ENCODE measurements at places on chromosomes 7 and 10.
A peak's percentile ranks its signal among the peaks of the same experiment; 100 is the strongest.

- no peak for DNase-seq
Observed at GRCh38 chr10:122531939-122532338, 28.6 kb upstream of the DMBT1 start.

GRCh38 chr10:131899695-131900349 lies 986 bp upstream of the PPP2R2D start:
- no peak for DNase-seq

DNA sequence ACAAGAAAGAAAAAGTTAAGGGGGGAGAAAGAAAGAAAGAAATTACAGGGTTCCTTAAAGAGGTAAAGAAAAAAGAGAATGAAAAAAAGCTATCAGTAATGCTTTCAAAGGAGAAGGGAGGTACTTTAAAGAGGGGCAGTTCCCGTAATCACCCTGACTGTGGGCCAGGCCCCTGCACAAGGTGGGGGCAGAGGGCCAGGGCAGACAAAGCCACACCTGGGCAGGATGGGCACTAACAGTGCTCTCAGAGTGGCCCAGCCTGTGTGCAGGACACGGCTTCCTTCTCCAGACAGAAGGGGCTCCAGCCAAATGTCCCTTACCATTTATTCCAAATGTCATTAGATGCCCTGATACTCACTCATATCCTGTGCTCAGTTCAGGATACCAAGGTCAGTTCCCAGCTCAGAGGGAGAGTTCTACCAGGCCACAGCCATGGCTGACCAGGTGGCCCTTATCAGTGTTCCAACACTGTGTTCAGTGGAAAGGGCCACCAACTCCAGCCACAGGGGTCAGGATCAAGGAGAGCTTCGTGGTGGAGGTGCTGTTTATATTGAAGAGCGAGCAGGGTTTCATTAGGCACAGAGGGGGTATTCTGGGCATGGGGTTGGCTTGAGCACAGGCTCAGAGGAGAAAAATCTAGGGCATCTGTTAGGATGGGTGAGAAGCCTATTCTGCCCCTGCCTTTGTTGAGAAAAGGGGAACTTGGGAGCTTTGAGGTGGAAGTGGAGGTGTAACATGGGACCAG lies 29.9 kb downstream of the DPCD start:
- DNase-seq, result no peak

DNA sequence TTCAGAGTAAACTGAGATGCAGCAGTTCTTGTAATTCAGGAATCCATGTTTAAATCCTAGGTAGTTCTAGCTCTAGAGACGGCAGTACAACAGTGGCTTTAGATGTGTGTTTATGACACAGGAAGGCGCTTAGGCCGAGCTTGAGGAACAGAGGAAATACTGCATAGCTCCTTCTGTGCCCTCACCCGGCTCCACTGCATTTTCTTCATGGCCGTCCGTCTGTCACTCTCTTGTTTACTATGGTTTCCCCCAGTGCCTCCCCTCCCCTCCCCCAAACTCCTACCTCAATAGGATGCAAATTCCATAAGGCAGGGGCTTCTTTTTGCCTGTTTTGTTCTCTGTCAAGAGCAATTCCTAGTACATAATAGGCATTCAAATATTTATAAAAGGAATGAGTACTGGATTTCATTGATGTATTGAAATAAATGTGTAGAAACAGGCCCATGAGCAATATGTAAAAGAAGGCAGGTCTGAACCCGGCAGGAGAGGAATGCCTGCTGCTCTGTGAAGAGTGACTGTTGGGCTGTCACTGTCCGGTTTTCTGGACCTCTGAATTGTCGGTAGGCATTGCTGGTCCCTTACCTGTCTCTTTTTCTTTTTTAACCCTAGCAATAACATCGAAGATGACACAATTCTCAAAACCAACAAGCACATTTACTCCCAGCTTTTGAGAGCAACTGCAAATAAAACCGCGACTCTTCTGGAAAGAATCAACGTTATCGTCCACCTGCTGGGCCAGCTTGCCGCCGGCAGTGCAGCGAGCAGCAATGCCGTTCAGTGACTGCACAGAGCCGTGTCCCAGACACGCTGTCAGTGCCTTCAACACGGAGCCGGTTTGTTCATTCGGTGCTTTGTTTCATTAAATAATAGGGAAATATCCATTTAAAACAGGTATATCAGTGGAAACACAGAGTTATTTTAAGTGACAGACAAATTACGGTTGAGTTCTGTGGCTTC lies 12.7 kb downstream of the MMP21 start:
- DNase-seq, result no peak

DNA sequence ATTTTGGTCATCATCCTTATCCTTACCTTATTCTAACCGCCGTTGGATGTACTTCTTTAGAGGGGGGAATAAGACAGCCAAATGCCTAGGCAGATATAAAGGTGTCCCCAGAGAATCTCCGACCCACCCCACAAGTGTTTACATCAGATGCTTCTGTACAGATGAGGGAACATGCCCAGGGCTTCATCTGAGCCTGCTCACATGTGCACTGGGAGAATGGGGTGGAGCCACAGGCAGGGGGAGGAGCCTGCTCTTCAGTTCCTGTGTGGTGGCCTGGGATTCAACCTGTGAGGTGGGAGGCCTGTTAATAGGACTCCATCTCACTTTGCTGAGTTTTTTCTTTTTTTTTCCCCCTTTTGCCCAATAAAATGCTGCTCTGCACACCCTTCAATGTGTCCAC lies 27.6 kb upstream of the OPTN start:
- DNase-seq, result no peak

DNA sequence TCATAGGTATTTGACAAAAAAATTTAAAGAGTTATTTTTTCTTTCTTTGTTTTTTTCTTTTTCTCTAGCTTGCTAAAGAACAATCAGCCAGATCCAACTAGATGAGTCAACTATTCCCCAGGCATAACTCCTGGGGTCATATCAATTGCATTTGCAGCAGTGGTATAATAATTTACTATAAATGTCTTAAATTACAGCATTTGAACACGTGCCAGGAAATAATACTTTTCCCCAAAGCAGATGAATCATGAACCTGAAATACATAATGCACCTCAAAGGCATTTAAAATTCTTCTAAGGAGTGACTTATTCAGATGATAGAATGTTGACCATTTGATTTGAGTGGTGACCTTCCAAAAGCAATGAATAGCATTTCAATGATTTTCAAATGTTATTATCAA lies 190.1 kb downstream of the LRRTM3 start:
- no peak for DNase-seq

DNA sequence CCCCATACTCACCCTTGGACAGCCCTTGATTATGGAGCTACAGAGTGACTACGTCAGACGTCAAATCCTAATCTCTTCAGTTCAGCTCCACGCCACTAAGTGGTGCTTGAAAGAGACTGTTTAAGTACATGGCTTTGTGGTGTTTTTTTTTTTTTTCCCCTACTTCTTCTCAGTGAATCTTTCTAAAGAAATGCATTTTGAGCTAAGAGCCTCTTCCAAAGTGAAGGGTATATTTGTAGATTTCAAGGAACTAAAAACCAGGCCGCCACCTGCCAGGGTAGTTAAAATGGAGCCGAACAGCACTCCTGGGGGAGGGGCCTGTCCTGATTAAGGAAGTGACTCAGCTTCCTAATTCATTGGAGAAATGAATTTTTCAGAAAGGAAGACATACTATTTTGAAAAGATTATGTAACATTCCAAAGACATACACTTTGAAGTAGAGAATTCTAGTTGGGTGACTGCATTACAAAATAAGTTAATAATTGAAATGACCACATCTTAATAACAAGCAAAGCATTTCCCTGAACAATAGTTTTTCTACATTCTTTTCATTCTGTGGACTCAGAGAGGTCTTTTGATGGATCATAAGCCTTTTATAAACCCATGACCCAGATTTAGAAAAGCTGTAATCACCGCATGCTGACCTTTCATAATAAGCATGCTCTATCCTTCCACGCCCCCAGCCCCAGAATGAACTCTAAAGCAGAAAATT lies 20.6 kb upstream of the VPS41 start:
- DNase-seq, result no peak

- DNase-seq, result no peak
Observed at GRCh38 chr10:70169011-70169410, 1.3 kb downstream of the SAR1A start.

- DNase-seq, result peak; percentile 61
Observed at GRCh38 chr10:24331457-24331856, 122.5 kb downstream of the KIAA1217 start.

- no peak for DNase-seq
Observed at GRCh38 chr7:28539289-28539981, 127.1 kb downstream of the CREB5 start.

DNA sequence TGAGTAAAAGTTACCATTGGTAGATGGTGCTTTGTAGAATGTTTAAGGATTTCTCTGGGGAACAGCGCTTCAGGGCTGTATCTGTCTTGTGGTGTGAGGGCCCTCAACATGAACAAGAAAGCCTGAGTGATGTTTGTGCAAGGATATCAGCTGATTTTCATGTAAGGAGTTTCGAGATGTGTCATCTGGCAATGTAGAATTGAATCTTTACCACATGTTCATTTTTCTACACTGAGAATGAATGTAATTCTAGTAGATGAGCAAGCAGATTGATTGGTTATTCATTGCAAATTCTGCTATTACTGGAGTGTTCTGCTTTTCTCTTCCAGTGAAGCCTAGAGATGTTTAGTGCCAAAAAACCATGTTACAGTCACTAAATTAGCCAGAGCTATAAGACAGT lies 87.7 kb downstream of the ST7 start:
- no peak for DNase-seq

DNA sequence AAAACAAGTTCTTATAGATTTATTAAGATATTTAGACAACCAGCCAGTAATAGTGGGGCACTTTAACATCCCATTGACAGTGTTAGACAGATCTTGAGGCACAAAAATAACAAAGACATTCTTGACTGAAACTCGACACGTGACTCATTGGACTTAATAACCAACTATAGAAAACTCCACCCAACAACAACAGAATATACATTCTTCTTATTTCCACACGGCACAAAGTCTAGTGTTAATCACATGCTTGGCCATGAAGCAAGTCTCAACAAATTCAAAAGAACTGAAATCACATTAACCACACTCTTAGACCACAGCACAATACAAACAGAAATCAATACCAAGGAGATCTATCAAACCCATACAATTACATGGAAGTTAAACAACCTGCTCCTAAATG lies 138.1 kb downstream of the ARL5B start:
- DNase-seq, result no peak

GRCh38 chr10:11587722-11588259 lies 23.7 kb downstream of the USP6NL start:
- DNase-seq, result no peak

- no peak for DNase-seq
Observed at GRCh38 chr10:88062798-88063472, 199.5 kb downstream of the PTEN start.

DNA sequence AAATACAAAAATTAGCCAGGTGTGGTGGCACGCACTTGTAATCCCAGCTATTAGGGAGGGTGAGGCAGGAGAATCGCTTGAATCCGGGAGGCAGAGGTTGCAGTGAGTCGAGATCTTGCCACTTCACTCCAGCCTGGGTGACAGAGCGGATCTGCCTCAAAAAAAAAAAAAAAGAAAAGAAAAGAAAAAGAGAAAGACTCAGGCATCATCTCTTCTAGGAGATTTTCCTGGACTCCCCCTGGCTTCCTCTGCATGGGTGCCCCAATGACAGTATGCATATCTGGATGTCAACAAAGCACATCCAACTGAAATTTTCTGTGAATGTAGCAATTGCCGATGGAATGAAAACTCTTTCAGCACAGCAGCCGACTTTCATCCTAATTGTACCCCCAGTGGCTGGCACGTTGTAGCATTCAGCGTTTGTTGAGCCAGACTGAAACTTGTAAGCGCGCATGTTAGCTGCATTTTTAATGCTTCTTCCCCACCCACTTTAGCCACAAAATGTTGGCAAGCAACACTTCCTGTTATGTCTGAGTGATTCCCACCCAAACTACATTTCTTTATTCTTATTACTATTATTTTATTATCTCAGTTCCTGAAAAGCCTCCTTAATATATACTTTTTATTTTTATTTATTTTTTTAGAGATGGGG lies 70.2 kb downstream of the PRTFDC1 start:
- no peak for DNase-seq

Measured in Right ventricle myocardium superior (tissue), 1 donor.